Left ventricle myocardium inferior (tissue), 1 donor: ENCODE measurements at places on chromosomes 1 and 21.

- H3K4me3 ChIP-seq, result no peak overlapping the region
- no peak overlapping the region for H3K27ac ChIP-seq
- H3K36me3 ChIP-seq, result no peaks in the 10 kb centered on the region
- no peak for DNase-seq
Observed at GRCh38 chr1:7485826-7486225, 285.3 kb upstream of the VAMP3 start.

DNA sequence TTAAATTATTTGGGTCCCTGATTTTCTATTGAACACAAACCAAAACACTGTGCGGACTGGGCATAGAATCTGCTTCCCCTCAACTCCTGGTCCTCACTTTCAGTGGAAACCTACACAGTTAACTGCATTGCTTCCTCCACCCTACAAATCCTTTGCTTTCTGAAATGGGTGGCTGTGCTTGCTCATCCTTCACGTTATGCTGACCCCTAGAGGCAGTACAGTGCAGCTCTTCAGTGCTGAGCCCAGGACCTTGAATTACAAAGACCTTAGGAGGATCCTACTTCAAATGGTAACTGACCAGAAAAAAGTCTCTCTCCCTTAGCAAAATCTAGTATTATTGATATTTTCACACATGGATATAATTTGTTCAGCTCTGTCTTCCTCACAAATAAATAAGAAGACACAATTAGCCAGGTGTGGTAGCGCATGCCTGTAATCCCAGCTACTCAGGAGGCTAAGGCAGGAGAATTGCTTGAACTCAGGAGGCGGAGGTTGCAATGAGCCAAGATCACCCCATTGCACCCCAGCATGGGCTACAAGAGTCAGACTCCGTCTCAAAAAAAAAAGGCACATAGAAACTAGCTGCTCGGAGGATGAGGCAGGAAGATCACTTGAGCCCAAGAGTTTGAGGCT is 63.4 kb upstream of the L1TD1 start:
- no peaks in the 10 kb centered on the region for H3K4me1 ChIP-seq
- peaks cover 19% of the 10 kb centered on the region for H3K36me3 ChIP-seq
- H3K27ac ChIP-seq, result no peak overlapping the region
- H3K4me3 ChIP-seq, result no peak overlapping the region
- no peak for DNase-seq

GRCh38 chr1:42691157-42691498 is 8.9 kb downstream of the YBX1 start:
- H3K36me3 ChIP-seq, result peaks cover 21% of the 10 kb centered on the region
- DNase-seq, result no peak
- no peak overlapping the region for H3K27ac ChIP-seq
- no peaks in the 10 kb centered on the region for H3K27me3 ChIP-seq
- H3K4me3 ChIP-seq, result no peak overlapping the region
- peaks cover 81% of the 10 kb centered on the region for H3K4me1 ChIP-seq

DNA sequence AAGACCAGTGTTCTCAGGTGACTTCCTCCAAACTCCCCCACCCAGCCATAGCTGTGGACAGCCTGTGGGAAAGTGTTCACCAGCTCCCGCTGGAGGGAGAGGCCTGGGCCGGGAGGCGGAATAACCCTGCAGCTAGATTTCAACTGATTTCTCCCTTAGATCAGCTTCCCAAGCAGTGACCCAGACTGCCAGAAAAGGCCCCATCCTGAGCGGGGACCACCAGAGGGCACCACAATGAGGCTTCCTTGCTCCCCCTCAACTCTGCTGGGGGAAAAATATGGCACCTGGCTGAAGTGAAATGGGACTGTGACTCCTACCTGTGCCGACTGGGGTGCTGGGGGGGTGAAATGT is 50.8 kb downstream of the RHBG start:
- DNase-seq, result no peak
- peaks cover 100% of the 10 kb centered on the region for H3K27me3 ChIP-seq
- no peak overlapping the region for H3K27ac ChIP-seq
- H3K4me1 ChIP-seq, result peaks cover 30% of the 10 kb centered on the region
- peak overlapping the region; percentile 60 for H3K4me3 ChIP-seq
